Pulmonary artery endothelial cell (primary cell): ENCODE measurements at places on chromosomes 2 and 18.

- DNase-seq: no peak
These were observed 33.6 kb upstream of the COLEC12 start for GRCh38 chr18:533995-534601.

DNA sequence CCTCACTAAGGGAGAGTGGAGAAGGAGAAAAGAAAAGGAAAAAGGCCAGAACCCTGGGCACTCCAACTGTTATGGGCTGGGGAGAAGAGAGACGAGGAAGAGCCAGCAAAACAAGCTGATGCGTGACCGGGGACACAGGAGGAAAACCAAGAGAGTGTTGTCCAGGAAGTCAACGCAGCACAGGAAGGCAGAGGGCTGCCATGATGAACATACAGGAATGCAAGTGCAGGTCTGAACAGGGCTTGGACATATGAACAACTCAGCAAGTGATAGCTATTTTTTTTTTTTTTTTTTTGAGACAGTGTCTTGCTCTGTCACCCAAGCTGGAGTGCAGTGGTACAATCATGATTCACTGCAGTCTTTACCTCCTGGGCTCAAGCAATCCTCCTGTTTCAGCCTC, 28.4 kb downstream of the SIX3 start:
- no peak for DNase-seq

- no peak for DNase-seq
These were observed 103.1 kb downstream of the MSTN start for GRCh38 chr2:189959450-189959849.

- DNase-seq: no peak
These were observed 40.3 kb downstream of the KCNS3 start for GRCh38 chr2:17918789-17919188.

GRCh38 chr2:206274434-206275311, at the start of gene ZDBF2:
Gene ZDBF2, plus strand, starts transcription at chr2:206274663. Its CDS starts 7,187 bp downstream, at chr2:206281850.
- no peak for DNase-seq

DNA sequence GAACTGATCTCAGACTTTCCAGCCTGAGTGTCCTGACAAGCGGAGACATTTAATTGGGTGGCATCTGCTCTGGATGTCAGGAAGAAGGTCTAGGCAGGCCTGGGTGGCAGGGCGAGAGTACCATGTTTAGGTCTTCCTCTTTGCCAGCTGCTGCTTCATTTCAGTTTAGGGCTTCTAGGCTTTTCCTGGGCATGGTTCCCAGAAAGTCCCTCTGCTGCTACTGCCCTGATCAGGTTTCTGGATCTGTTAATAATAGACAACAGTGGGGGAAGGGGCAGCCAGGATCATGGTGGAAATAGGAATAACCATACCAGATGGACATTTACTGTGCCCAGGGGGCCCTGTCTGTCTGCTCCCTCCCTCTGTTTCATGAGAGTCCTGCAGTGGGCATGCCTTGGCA, 2.3 kb upstream of the PLCD4 start:
- DNase-seq: no peak

DNA sequence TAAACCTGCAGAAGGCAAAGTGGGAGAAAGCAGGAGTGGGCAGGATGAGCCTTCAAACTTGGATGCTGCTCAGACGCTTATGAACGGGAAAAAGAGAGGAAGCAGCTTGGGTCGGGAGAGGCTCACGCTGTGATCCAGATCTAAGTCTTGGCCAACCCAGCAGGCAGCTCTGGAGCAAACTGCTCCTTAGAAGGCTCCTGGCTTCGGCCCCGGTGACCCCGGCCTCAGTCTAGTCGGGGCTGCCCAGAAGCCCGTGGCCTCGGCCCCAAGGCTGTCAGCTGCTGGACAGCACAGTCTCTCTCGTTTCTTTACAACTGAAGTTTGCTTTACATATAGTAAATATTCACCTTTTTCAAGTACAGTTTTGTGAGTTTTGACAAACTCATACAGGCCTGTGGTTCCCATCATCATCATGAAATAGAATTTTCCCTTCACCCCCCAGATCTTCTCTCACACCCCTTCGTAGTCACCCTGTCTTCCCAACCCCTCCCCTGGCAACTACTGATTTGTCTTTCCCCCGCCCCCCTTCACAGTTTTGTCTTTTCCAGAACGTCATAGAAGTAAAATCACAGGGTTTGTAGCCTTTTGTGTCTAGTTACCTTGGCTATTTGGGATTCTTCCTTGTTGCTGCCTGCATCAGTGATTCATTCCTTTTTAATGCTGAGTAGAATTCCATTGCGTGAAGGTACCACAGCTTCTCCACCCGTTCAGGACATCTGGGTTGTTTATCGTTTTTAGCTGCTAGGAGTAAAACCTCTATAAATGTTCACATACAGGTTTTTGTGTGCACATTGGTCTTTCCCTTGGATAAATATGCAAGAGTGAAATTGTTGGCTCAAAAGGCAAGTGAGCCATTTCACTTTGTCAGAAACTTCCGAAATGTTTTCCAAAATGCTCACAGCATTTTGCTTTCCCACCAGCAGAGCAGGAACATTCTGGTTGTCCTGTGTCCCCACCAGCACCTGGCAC, 35.1 kb downstream of the MYO7B start:
- DNase-seq: no peak

DNA sequence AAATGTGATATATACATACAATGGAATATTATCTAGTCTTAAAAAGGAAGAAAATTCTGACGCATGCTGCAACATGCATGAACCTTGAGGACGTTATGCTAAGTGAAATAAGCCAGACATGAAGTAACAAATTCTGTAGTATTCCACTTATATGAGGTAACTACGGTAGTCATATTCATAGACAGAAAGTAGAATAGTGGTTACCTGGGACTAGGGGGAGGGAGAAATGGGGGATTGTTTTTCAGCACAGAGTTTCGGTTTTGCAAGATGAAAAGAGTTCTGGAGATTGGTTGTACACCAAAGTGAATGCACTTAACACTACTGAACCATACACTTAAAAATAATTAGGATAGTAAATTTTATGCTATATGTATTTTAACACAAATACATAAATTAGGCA, 215.9 kb upstream of the FBXO11 start:
- DNase-seq: no peak

DNA sequence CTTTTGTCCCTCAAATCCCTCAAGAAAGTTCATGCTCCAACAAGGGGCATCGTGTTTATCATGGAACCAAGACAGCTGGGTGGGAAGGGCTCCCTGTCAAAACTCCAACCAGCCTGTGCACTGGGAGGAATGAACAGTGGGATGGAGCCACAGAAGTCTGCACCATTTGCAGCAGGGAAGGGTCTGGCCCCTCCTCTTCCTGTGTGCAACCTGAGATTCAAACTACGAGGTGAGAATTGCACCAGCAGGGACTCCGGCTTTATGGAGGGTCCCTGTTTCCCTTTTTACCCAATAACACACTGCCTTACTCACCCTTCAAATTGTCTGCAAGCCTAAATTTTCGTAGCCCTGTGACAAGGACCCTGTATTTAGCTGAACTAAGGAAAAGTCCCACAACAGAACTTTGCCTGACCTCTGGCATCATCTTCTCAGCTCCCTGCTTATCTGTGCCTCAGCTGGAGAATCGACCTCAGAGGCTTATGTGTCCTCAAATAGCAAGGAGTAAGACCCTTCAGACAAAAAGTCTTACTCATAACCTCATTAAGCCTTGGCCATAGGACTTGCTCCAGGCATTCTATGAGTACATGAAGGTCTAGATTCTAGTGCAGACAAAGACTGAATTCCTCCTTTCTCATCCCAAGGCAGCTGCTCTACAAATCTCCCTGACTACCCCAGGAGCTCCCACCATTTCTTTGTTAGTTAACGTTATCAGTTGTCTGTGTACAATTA, 178.3 kb upstream of the SERPINE2 start:
- no peak for DNase-seq

DNA sequence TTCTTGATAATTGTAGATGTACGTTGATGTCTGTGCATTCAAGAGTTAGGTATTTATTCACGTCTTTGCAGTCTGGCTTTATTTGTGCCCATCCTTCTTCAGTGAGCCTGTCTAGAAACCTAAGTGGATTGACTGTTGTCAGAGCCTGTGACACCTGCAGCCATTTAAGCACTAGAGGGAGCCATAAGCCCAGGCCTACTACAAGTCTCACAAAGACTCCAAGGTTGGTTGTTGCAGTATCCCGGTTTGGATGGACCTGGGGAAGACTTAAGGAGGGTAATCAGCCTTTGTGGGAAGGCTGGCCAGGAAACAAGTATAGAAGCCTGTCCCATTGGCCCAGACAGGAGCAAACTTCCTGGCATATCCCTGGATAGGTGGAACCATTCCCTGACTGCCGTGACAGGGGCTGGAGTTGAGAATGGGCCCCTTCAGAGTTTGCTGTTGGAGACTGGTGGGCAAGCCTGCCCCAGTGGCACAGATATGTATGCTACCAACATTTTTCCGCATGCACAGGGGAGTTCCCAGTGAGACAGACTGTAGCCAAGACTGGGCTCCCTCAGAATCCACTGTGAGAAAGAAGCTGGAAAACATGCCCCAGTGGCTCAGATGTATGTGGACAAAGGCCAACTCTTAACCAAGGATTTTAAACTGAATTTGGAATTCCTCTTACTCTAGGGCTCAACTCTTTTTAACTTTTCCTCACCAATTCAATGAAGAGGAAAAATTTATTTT, 9.3 kb upstream of the LRRC30 start:
- peak; percentile 56 for DNase-seq
